ENCODE measurements at places on chromosomes 4 and X.

GRCh38 chrX:149961572-149961971 is 23.3 kb upstream of the EOLA2 start:
- DNase-seq: no peak

DNA sequence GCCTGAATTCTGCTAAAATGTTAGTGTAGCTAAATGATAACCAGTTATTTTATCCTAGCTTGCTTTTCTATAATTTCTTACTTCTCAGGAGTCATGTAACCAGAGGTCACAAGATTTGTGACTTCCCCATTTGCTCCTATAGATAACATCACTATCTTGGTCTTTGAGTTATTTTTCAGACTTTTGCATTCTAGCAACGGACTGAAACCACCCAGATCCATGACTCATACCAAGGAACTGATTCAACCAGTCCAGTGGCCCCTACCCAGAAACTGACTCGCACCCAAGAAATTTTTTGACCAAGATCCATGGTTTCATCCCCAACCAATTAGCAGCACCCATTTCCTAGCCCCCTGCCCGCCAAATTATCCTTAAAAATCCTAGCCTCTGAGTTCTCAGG is 50.0 kb downstream of the IQCM start:
- no peak for DNase-seq

DNA sequence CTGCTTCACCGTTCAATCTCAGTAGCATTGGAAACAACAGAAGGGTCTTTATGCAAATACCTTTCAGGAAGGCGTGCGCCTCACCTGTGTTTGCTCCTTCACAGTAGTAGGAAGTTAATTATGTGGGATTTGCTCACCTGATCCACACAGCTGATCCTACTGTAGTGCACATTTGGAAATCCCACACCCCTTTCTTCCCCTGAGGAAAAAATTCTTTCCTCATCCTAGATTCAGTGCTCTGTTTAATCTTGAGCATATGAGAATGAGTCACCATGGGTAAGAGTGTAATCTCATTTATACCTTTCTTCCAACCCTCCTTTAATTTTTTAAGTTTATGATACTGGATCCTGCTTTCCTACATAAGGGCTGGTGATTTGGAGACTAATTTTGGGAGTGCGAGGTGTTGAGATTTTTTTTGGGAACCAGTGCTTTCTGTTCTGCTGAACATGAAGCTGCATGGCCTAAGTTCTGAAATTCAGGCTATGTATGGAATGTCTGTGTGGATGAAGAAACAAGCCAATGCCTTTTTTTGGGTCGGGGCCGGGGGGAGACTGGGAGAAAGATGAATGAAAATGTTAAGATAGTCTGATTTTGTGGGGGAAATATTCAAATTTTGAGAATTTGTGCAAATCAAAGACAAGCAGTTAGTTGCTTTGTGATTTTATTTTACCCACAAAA is 19.0 kb downstream of the GAB1 start:
- no peak for DNase-seq

- no peak for DNase-seq
Observed at GRCh38 chrX:109914114-109914849, 88.6 kb upstream of the TMEM164 start.

DNA sequence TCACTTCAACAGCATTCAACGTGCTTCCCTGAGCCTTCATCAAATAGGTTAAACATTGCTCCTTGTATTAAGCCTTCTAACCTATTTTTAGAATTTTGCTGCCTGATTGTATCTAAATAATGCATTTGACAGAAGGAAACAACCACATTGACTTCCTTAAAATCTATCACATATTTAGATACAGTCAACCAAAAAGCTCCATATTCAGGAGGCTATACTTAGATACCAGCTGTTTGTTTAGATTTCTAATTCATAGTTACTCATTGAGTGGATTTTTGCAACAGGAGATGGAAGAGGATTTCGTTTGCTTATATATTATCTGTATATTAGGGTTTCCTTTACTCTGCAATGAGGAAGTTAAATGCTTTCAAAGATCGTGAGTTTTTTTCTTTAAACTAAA is 241.1 kb upstream of the PPP1R2C start:
- no peak for DNase-seq

DNA sequence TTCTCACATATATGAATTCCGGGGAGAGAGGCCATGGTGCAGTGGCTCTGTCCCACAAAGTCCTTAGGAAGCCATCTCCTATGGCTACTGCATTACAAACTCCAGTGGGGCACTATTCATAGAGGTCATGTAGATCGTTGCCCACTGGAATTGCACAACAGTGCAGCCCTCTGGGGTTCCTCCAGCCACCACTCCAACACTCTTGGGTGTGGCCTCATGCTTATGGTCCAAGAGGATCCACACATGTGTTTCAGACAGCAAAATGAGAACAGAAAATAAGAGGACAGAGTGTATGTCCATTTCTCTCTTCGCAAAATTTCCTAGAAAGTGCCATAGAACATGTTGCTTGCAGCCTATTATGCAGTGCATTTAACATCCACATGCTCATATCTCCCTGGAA is 444.2 kb upstream of the FAM241A start:
- no peak for DNase-seq

DNA sequence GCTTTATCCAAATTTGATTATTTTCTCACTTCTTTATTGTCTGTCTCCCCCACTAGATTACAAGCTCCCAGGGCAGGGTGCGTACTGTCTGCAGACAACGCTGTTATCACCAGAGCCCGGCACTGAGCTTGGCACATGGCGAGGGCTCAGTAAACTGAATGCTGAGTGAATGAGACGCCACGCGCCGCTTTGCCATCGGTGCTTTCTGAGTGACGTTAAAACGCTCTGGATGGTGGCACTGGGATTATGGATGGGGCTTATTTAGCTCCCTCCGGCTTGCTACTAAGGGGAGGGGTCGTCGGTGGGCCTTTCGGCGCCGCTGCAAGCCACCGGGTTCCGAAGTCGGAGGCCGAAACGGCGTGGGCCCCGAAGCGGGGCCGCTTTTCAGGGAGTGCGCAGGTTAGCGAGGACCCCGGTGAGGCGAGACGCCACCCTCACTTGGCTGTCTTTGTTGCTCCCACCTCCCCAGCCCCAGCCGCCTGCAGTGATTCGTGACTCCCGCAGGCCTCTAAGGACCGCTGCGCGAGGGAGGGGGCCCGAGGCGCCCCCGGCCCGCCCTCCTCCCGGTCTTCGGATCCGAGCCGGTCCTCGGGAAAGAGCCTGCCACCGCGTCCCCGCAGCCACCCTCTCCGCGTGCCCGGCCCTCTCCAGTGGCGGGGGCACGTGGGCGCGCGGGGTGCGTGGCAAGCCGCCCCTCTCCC is 569 bp upstream of the FHL1 start:
- DNase-seq: no peak

DNA sequence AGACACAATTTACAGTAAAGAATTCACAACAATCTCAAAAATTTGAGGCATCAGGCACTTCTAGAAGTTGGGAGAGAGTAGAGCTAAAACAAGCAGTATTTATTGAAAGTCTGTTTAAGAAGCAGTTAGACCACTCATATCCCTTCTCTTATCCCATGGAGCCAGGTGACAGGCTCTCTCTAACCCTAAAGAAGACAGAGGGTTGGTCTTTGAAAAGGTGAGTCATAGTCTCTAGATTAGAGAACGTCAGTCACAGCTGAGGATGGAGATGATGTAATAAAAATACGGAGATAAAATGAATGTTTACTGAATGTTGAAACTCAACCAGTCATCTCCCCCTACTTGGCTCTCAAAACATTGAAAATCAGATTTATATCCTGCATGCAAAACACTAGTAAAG is 223.8 kb downstream of the CHIC2 start:
- DNase-seq: no peak

DNA sequence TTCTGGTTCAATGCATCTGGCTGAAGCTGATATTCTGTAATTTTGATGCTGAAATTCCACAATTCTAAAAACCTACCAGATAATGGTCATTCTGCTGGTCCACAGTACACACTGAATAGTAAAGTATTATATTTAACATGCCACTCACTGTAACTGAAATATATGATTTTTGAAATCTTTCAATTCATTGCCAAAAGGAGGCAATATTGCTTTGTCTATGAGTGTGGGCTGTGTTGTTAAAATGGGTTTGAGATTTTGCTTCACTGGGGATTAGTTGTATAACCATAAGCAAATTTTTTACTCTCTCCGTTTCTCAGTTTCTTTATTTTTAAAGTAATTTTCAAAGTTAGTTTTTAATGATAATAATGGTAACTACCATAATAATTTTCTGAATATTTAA is 1404.1 kb upstream of the IGFBP7 start:
- DNase-seq: no peak

DNA sequence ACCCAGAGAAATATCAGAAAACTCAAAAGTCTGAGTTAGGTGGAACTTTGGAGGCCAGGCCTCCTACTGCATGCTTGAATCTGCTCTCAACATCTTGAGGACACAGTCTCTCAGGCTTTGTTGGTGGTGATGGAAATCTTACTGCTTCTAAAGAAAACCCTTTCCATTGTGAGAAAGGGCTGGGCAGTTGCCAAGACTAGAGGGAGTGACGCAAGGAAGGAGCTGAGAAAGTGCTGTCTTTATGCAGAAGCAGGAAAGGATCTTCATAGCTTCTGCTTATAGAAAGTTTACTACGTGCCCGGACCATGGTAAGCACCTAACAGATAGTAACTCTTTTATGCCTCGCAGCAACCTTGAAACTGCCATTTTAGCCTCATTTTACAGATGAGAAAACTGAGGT is 2.4 kb upstream of the CRMP1 start:
- DNase-seq: no peak

GRCh38 chr4:94508806-94509205 is 57.1 kb downstream of the PDLIM5 start:
- DNase-seq: no peak

DNA sequence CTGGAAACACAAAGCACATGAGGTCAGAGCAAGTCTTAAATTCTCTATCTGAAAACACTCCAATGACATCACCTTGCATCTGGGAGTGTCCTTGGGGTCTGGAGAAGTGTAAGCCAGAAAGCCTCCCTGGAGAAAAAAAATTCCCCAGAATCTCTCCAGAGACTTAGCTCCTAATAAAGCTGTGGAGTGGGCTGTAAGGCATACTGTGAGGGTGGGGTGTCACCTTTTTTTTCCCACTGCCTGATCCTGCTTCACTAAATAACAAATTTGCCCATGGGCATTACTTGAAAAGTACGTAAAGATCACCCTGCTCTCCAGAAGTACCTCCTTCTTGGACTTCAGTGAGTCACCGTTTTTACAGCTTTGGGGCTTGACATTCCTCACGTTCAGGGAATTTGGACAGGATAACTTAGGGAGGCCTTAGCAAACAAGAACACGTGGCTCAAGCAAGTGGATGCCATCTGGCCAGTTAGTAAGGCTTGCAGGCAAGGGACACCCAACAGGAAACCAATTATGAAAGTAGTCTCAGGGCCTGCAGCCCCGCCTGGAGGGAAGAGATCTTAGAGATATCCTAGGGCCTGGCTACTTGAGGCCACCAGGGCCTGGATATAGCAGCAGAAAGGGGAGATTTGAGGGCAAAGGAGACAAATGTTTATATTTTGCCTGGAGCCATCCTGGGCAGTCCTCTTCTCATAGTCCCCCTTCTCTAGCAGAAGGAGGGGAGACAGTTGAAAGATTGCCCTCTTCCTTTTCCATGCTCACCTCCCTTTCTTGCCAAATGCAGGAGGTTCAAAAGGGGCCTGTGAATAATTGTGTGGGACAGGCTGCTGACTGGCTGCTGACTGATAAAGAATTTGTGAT is 60.1 kb upstream of the PLAC1 start:
- DNase-seq: no peak

DNA sequence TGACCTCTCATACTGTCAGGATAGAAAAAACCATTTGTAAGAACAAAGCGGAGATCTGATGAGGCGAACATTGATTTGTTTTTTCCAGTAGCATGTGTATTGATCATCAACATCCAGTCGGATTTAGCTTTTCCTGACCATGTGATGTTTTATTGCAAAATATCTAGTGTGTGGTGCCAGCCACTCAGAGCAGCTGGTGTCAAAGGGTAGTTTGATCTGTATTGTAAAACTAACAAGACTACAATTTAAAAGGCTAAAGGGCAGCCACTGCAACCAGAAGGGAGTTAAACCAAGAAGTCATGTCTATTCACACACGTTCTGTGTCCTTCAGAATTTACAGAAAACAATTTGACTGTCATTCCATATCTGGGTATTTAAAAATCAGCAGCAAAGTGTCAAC is 719.0 kb upstream of the FRG1 start:
- no peak for DNase-seq

DNA sequence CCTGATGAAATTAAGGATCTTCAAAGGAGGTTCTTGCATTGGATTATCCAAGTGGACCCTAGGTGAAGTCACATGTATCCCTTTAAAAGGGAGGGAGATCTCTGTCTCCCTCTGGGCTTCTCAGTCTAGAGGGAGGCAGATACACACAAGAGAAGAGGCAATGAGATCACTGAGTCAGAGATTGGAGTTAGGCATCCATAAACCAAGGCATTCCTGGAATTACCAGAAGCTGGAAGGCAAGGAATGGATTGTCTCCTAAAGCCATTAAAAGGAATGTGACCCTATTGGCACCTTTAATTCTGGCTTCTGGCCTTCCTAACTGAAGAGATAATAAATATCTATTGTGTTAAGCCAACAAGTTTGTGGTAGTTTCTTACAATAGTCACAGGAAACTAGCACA is 383.2 kb downstream of the PACRGL start:
- DNase-seq: no peak

GRCh38 chrX:9882669-9883446 is 84.3 kb upstream of the CLDN34 start:
- DNase-seq: no peak

- no peak for DNase-seq
Observed at GRCh38 chr4:128455480-128455879, 167.9 kb upstream of the PGRMC2 start.

- no peak for DNase-seq
Observed at GRCh38 chrX:40085102-40085551, 12.6 kb downstream of the BCOR start.

- no peak for DNase-seq
Observed at GRCh38 chr4:116005806-116006088, 892.3 kb upstream of the NDST4 start.

GRCh38 chr4:113148925-113149324 is 99.5 kb downstream of the ANK2 start:
- no peak for DNase-seq

- DNase-seq: no peak
Observed at GRCh38 chr4:3483471-3483921, 20.4 kb downstream of the DOK7 start.

- DNase-seq: no peak
Observed at GRCh38 chr4:21801661-21802385, 146.7 kb downstream of the KCNIP4 start.

DNA sequence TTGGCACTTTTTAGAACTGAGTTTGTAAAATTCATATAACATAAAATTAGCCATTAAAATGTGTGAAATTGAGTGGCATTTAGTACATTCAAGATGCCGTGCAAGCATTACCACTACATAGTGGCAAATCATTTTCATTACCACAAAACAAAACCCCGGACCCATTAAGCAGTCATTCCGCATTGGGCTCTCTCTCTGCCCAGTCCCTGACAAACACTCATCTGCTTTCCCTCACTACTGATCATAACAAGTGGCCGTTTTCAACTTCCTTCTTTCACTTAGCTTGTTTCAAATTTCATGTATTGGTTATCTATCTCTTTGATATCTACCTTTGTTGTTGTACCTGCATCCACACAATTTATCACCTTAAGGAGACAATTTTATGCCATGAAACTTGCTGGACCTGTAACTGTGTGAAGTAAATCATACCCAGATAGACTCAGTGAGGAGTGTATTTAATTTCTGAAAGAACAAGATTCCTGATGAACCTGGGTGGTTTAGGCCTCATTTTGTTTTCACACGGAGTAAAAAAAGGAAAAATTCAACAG is 202.1 kb downstream of the OR13H1 start:
- no peak for DNase-seq

GRCh38 chr4:9969526-9970398 is 51.5 kb downstream of the SLC2A9 start:
- DNase-seq: no peak

GRCh38 chr4:1713003-1713851 is 1.1 kb upstream of the SLBP start:
- no peak for DNase-seq
